ENCODE measurements at places on chromosomes 1 and 21. TPM values are rescaled to one million over a fixed set of nuclear protein-coding genes. Genes with fewer than 3 reads are reported as not detected.

The NHLH1 gene
- total RNA-seq: 0.11 TPM

The SLFNL1 gene
- 1.1 TPM for total RNA-seq

The FCRLB gene
- 0.53 TPM for total RNA-seq

The WARS2 gene
- total RNA-seq: 8.6 TPM

The NDUFS5 gene
- 120 TPM for total RNA-seq

The NBPF1 gene
- 20.7 TPM for total RNA-seq

The BNIPL gene
- total RNA-seq: 8.0 TPM

The C21orf58 gene
- total RNA-seq: 9.9 TPM

The OR2M3 gene
- 0.03 TPM for total RNA-seq

The MIXL1 gene
- not detected for total RNA-seq

The SH3BGR gene
- total RNA-seq: 0.94 TPM

The DYRK1A gene
- 136 TPM for total RNA-seq

The ELAPOR1 gene
- 6.7 TPM for total RNA-seq

The JMJD4 gene
- 13.0 TPM for total RNA-seq

The SIK1 gene
- total RNA-seq: 414 TPM

The TEDDM1 gene
- not detected for total RNA-seq

The CELSR2 gene
- 6.4 TPM for total RNA-seq

The KIAA0040 gene
- 88.1 TPM for total RNA-seq

The FMO2 gene
- not detected for total RNA-seq

The ADORA1 gene
- not detected for total RNA-seq

The KRTAP21-2 gene
- total RNA-seq: not detected

The C1orf116 gene
- 0.11 TPM for total RNA-seq

The SLC19A2 gene
- total RNA-seq: 3.8 TPM

The OPTC gene
- not detected for total RNA-seq

The FABP3 gene
- total RNA-seq: 0.67 TPM

The CCDC27 gene
- not detected for total RNA-seq

The FCGR3B gene
- 0.85 TPM for total RNA-seq

The ORC1 gene
- total RNA-seq: 23.0 TPM

The BCAR3 gene
- total RNA-seq: 0.89 TPM

The PROK1 gene
- not detected for total RNA-seq

The AKNAD1 gene
- total RNA-seq: not detected

The LEFTY2 gene
- total RNA-seq: not detected

The CD101 gene
- 12.8 TPM for total RNA-seq

The DR1 gene
- total RNA-seq: 66.0 TPM

The PRDX6 gene
- total RNA-seq: 86.9 TPM

The CLIC6 gene
- 0.22 TPM for total RNA-seq

The AMY1B gene
- total RNA-seq: not detected

The OR10K1 gene
- total RNA-seq: not detected

The HIVEP3 gene
- total RNA-seq: 7.0 TPM

The HSD3B2 gene
- not detected for total RNA-seq

The MAP10 gene
- 1.5 TPM for total RNA-seq

The MFAP2 gene
- total RNA-seq: not detected

The ATAD3A gene
- total RNA-seq: 41.9 TPM

The CFHR3 gene
- not detected for total RNA-seq

The CD55 gene
- 134 TPM for total RNA-seq

The KCNH1 gene
- not detected for total RNA-seq

The THRAP3 gene
- 122 TPM for total RNA-seq

The KANK4 gene
- not detected for total RNA-seq

The DDR2 gene
- 0.35 TPM for total RNA-seq

The PIGM gene
- 11.2 TPM for total RNA-seq

The CHAF1B gene
- 4.0 TPM for total RNA-seq

The BTBD8 gene
- 1.8 TPM for total RNA-seq

The AKT3 gene
- total RNA-seq: 123 TPM

The NSL1 gene
- total RNA-seq: 39.1 TPM

The RAB25 gene
- 2.7 TPM for total RNA-seq

The CSMD2 gene
- not detected for total RNA-seq
